Activated CD4-positive, alpha-beta T cell treated with anti-CD3 and anti-CD28 coated beads, Interleukin-2, amount 50 U/mL, for 24 hours (primary cell): ENCODE measurements at places on chromosomes 3 and 15.

DNA sequence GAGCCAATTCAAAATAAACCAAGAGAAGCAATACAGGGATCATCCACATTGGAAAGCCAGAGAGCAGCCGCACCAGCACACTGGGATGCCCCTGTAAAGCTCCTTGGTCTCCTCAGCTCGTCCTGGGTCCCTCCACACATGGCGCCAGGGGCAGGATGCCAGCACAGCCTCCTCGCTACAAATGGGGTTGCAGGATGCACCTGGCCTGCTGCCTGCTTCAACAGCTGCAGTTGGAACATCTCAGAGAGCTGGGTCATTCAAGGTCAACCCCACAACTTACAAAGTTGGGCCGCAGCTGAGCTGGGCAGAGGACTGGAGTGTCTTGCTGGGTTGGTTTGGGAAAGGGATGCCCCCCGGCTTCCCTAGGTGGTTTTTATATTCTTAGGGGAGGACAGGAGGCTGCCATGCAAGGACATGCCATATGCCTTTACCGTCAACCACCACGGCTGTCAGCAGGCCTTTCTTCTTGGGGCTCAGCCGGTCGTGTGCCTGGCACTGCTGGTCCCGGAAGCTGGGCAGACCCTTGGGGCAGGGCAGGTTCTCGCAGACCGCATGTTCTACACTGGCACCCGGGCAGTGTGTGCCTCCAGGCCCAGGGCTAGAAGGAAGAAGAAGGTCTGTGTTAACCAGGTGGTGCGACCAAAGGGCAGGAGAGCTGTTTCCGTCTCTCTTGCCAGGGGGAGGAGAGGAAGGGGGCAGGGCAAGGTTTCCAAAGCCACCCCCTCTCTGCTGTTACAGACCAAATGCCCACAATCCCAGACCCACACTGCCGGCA is 225.2 kb downstream of the ADAMTS17 start:
- DNase-seq = no peak

- DNase-seq = no peak
Measured at GRCh38 chr3:43759297-43759782, 68.6 kb downstream of the ABHD5 start.

DNA sequence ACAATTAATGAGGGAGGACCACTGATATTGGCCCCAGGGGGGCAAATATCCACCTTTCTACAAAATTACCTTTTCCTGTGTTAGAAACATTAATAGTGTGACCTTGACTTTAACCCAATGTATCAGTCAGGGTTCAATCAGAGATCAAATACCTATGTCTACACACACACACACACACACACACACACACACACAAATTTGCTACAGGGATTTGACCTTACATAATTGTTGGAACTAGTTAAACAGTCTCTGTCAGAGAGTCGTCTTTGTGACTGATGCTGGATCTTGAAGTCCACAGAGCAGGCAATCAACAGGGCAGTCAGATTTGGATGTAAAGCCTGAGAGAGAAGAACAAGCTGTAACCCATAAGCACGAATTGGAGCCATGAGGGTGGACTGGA is 32.5 kb downstream of the TM4SF4 start:
- no peak for DNase-seq

DNA sequence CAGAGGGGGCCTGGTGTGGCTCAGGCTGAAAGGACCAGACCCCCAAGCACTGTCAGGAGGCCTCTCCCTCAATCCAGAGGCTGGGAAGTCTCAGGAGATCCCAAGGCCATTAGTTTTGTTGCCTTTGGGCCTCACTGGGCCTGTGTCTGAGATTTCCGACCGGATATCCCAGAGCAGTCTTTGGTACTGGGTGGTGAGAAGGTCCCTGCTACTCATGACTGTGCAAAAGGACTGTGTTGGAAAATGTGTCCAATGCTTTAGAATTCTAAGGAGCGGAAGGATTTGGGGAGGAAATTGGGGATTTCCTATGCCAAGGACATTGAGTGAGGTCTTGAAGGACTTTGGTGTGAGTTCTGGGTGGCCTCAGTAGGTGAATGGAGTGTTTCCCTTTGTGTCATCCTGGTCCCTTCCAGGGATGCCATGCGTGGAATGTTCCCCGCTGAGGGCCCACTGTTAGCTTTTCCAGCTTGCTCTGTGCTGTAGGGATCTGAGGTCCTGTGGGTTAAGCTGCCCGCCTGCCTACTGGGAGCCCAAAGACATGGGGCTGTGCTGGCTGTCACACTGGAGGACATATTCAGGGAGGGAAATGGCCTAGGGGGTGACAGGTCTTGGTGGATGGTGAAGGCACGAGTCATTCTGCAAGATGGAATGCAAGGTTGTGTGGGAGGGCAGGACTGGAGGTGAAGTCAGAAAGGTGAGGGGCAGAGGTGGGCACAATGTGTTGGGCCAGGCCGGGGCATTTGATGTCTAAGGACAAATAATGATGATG is 16.4 kb downstream of the SMAD6 start:
- DNase-seq = no peak

DNA sequence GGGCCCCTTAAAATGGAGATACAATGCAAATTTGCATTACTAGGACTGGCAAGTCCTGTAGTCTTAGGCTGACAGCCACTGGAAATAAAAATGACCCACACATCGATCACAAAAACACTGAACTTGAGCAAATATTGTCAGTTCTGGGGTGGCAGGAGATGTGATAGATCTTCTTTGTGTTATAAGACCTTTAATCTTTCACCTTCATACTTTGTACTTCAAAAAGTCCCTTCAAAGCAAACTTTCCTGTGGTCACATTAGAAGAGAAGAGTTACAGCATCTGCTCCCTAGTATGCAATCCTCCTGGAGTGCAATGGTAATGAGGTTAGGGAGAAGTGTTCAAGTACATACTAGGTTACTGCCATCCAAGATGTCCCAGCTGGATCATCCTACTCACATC is 149.4 kb upstream of the KCNMB2 start:
- no peak for DNase-seq

DNA sequence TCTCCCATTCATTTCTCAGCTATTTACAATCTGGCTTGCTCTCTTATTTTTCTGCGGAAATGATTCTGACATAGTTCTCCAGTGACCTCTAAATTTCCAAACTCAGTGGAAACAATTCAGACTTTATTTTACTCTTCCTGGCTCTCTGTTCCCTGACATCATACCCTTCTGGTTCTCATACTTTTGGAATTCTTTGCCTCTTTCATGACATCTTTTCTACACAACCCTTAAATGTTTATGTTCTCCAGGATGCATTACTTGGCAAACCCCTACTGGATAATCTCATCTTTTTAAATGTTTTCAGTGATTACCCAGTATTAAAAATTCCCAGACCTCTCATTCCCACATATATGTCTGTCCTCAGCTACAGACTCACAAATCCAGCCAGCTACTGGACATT is 23.9 kb upstream of the PLSCR4 start:
- no peak for DNase-seq

- no peak for DNase-seq
Measured at GRCh38 chr3:52492059-52492458, 3.1 kb upstream of the STAB1 start.
